IPS-NIHi11 (cell line): ENCODE measurements at places on chromosomes 16 and 17.
A peak's percentile ranks its signal among the peaks of the same experiment; 100 is the strongest.

- no peak for DNase-seq
These were observed 520.7 kb upstream of the PSMD7 start for GRCh38 chr16:73775841-73776388.

- no peak for DNase-seq
These were observed 353.8 kb upstream of the HSBP1 start for GRCh38 chr16:83453977-83454376.

DNA sequence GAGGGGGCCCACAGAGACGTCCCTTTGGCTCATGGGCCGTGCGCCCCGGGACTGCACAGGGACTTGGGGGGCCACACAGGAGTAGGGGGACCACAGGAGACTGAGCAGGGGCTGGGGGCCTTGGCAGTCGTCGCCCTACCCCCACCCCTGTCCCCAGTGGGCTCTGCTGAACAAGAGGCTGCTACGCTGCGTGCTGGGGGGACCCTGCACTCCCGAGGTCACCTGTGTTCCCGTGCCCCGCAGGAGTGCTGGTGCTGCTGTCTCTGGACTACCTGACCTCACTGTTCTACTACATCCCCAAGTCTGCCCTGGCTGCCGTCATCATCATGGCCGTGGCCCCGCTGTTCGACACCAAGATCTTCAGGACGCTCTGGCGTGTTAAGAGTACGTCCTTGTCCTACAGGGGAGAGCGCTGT is 14.4 kb upstream of the RNF213 start:
- no peak for DNase-seq

GRCh38 chr16:25093208-25094061 is 18.1 kb upstream of the LCMT1 start:
- no peak for DNase-seq

GRCh38 chr17:30519707-30520106 is 42.5 kb downstream of the GOSR1 start:
- DNase-seq, result no peak

- DNase-seq, result no peak
These were observed at the start of gene TMEM238L for GRCh38 chr17:10803830-10804475. TSS of gene TMEM238L (minus strand) at chr17:10804099. CDS start at chr17:10803963, 136 bp downstream.

GRCh38 chr16:74075393-74075792 is 221.2 kb upstream of the PSMD7 start:
- DNase-seq, result no peak

GRCh38 chr16:53061256-53061655 is 6.5 kb downstream of the CHD9 start:
- DNase-seq, result no peak

GRCh38 chr17:9672266-9672665 is 26.9 kb downstream of the USP43 start:
- DNase-seq, result no peak

DNA sequence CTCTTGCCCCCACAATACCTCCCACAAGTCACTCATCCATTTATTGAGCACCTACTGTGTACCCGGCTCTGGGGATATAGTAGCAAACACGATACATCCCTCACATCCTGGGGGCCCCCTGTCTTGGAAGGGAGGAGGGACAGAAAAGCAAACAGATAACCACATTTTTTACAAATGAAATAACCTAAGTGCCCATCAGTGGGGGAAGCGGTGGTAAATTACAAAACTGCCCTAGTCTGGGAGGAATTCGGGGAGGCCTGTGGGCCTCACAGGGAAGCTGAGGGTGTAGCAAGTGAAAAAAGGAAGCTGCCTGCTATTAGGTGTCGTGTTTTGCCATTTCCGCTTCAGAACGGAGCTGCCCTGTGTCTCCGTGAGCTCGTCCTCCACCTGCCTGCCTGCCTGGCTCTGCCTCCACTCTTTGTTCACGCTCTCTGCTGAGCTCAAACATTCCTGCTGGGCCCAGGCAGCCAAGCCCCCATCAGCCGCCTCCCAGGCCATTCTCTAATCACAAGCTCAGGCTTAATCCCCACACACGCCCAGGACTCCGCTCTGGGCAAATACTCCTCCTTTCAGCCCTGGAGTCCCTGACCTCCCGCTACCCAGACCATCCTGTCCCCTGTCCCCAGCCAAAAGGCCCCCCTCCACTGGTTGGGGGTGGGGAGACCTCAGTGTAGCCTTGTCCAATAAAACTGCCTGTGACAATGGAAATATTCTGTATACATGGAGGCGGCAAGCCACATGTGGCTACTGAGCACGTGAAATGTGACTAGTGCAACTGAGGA is 10.2 kb upstream of the SEC14L5 start:
- peak; percentile 66 for DNase-seq

GRCh38 chr17:44787271-44787940 is 28.6 kb downstream of the ADAM11 start:
- no peak for DNase-seq
